ENCODE measurements at places on chromosomes 2 and 18. TPM values are rescaled to one million over a fixed set of nuclear protein-coding genes. Genes with fewer than 3 reads are reported as not detected.

The ASTL gene
- not detected for total RNA-seq

The CFC1 gene
- not detected for total RNA-seq

The AAK1 gene
- 50.3 TPM for total RNA-seq

The GPR39 gene
- total RNA-seq: 14.1 TPM

The CRYGC gene
- not detected for total RNA-seq

The ZSWIM2 gene
- not detected for total RNA-seq

The GAREM2 gene
- 1.7 TPM for total RNA-seq

The INO80B gene
- total RNA-seq: 34.2 TPM

The LBX2 gene
- total RNA-seq: 0.76 TPM

The STON1 gene
- total RNA-seq: 1.7 TPM

The REG3A gene
- not detected for total RNA-seq

The SLC16A14 gene
- 0.57 TPM for total RNA-seq

The IL1A gene
- total RNA-seq: 0.55 TPM

The NAT8 gene
- not detected for total RNA-seq

The TCF23 gene
- not detected for total RNA-seq

The CFAP210 gene
- 0.96 TPM for total RNA-seq

All from PC-9 (cell line).